ENCODE measurements at places on chromosomes 1 and 21.

GRCh38 chr1:22763487-22764200, 53.0 kb downstream of the EPHB2 start:
- DNase-seq, result no peak

- DNase-seq, result no peak
Measured at GRCh38 chr1:88126467-88126866, 557.6 kb upstream of the PKN2 start.

DNA sequence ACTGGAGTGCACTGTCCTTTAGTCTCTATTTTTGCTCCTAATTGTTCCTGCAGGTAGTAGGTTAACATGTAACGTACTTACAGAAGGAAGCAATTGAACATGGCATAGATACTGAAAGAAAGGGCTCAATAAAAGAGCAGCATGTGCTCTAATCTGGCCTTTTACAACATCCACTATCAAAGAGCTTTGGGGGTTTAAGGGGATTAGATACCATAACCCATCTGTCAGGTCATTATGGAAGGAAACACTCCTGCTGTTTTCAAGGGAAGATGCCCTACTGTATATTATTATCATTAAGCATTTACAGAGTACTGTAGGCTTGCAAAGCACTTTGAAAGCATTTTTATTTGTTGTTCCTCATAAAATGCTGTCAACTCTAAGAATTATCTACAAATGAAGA, 152.8 kb downstream of the TTLL7 start:
- DNase-seq, result no peak

GRCh38 chr1:241895013-241895412, 47.0 kb downstream of the EXO1 start:
- DNase-seq, result no peak

GRCh38 chr1:185681034-185681633, 53.1 kb upstream of the HMCN1 start:
- DNase-seq, result peak; percentile 11

- DNase-seq, result no peak
Measured at GRCh38 chr1:197672347-197672746, 102.9 kb downstream of the DENND1B start.

DNA sequence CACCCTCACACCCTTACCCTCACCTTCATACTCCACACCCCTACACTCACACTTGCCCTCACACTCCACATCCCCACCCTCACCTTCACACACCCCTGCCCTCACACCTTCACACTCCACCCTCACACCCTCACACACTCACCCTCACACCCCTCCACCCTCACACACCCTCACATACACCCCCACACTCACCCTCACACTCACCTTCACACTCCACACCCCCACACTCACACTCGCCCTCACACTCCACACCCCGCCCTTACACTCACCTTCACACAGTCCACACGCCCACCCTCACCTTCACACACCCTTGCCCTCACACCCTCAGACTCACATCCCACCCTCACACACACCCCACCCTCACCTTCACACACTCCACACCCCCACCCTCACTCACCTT, 43.6 kb upstream of the EDN2 start:
- DNase-seq, result no peak

GRCh38 chr1:227766015-227766634, 30.9 kb downstream of the SNAP47 start:
- DNase-seq, result no peak

GRCh38 chr1:215022741-215023141, 59.8 kb upstream of the KCNK2 start:
- no peak for DNase-seq
